ENCODE measurements at places on chromosomes 2 and 18. TPM values are rescaled to one million over a fixed set of nuclear protein-coding genes. Genes with fewer than 3 reads are reported as not detected.
A peak's percentile ranks its signal among the peaks of the same experiment; 100 is the strongest.

DNA sequence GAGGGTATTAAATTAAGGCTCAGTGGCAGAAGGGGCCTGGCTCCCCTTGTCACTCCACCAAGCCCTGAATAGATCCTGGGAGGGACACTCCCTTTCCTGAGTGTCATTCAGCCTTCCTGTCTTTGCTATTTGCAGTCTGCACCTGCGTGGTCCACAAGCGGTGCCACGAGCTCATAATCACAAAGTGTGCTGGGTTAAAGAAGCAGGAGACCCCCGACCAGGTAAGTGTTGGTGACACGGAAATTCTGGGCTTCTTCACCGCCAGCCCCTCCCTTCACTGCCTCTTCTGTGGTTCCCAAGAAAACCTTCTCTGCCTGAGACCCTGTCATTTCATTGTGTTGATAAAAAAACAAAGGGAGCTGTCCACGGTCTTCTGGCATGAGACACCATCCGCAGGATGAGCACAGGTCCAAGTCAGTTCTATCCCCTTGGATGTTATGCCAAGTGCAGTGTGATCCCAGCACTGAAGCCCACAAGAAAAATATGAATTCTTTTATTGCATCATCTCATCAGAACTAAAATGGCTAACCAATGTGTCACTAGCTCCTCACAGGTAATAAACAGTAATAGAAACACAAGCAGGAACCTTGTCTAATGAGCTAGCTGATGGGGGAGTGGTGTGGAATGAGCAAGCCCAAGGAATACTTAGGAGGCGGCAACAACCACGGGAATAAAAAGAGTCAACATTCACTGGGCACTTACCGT, 316.9 kb upstream of the EPAS1 start:
- DNase-seq, result peak; percentile 34
- no peak overlapping the region for H3K4me3 ChIP-seq
- peaks cover 11% of the 10 kb centered on the region for H3K36me3 ChIP-seq
- H3K27me3 ChIP-seq, result no peaks in the 10 kb centered on the region
- no peak overlapping the region for H3K27ac ChIP-seq

- no peak for DNase-seq
- H3K27ac ChIP-seq, result no peak overlapping the region
- H3K27me3 ChIP-seq, result no peaks in the 10 kb centered on the region
- no peaks in the 10 kb centered on the region for H3K36me3 ChIP-seq
- no peak overlapping the region for H3K4me3 ChIP-seq
- H3K4me1 ChIP-seq, result peaks cover 24% of the 10 kb centered on the region
These were observed 83.1 kb downstream of the MBD5 start for GRCh38 chr2:148103946-148104345.

- no peak overlapping the region for H3K27ac ChIP-seq
- no peaks in the 10 kb centered on the region for H3K36me3 ChIP-seq
- no peak overlapping the region for H3K4me3 ChIP-seq
- H3K27me3 ChIP-seq, result no peaks in the 10 kb centered on the region
These were observed 6.5 kb upstream of the LOXHD1 start for GRCh38 chr18:46663539-46663938.

- H3K27ac ChIP-seq, result no peak overlapping the region
- no peak overlapping the region for H3K4me3 ChIP-seq
- no peaks in the 10 kb centered on the region for H3K27me3 ChIP-seq
- H3K4me1 ChIP-seq, result peaks cover 28% of the 10 kb centered on the region
- H3K36me3 ChIP-seq, result no peaks in the 10 kb centered on the region
These were observed 215.5 kb downstream of the TRIB2 start for GRCh38 chr2:12932192-12932591.

DNA sequence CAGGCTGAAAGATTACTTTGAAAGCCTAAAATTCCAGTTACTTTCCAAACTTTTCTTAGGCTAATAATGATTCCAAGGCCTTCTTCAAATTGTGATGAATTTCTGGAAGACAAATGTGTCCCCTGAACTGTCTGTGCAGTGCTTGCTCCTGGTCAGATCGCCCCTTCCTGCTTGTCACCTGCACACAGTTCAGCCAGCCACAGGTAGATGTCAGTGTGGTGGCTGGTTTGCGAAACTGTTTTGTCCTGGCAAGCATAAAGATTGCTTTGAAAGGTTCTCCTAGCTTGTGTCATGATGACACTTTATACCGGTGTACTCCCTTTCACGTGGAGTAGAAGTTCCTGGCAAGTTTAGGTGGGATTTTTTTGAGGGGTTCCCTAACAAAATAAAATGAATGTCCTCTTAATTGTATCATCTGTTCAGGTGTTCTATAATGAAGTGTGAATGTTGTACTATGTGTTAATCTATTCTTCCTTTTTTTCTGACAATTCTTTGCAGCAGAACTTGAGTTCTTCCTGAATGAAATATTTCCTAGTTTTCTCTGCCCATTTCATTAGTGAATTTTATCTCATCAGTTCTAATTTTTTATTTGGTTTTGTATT, 298.8 kb downstream of the ZNF407 start:
- H3K4me1 ChIP-seq, result peaks cover 29% of the 10 kb centered on the region
- H3K27ac ChIP-seq, result no peak overlapping the region

DNA sequence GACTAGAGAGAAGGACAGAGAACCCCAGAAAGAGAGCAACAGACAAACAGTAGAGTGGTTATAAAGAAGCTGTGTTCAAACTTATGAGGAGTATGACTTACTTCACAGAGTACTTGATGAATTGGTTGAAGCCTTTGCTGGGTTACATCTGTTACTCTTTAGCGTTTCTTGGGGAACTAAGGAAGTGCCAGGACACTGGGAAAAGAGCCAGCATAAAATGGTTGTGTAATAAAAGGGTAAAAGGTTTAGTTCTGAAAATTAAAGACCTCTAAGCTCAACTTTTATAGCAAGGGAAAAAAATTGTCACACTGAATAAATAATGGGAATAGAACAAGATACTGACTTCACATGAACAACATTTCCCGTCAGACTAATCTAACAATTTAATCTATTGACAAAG, 17.0 kb upstream of the STAT4 start:
- H3K27me3 ChIP-seq, result no peaks in the 10 kb centered on the region
- no peaks in the 10 kb centered on the region for H3K36me3 ChIP-seq
- H3K4me3 ChIP-seq, result no peak overlapping the region
- H3K27ac ChIP-seq, result no peak overlapping the region
- DNase-seq, result peak; percentile 67

GRCh38 chr2:232235716-232236115, 142.8 kb upstream of the ALPP start:
- H3K36me3 ChIP-seq, result no peaks in the 10 kb centered on the region
- no peaks in the 10 kb centered on the region for H3K27me3 ChIP-seq
- H3K4me1 ChIP-seq, result peaks cover 14% of the 10 kb centered on the region
- DNase-seq, result no peak

DNA sequence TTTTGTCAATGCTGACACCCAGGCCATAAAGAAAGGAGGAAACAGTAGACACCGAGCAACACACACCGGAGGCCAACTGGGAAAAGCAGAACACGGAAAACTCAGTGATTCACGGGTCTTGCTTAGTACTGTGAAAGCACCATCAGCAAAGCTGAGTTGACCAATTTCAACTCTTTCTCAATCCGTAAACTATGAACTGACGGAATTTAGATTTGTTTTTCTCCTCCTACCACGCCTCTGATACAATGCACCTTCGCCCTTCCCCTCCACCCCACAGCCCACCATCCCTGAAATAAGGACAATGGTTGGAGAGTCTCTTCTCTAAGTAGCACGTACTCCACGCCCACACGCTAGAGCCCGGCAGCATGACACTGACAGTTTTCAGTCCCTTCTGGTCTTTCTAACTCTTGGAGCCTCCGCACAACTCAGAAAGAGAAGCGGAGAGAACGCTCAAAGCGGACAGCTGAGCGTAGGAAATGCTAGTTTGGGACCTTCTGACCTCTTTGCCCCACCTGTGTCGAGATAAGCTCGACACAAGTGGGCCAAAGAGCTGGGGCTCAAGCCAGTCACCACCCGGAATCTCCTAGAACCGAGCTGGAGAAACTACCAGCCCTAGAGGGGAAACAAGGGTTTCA, 669 bp downstream of the LNPK start:
- peak; percentile 73 for DNase-seq
- peak overlapping the region; percentile 86 for H3K27ac ChIP-seq
- H3K4me3 ChIP-seq, result peak overlapping the region; percentile 88
- H3K36me3 ChIP-seq, result no peaks in the 10 kb centered on the region
- no peaks in the 10 kb centered on the region for H3K4me1 ChIP-seq

GRCh38 chr18:32177530-32177929, 12.3 kb upstream of the MEP1B start:
- no peak overlapping the region for H3K4me3 ChIP-seq
- H3K27me3 ChIP-seq, result no peaks in the 10 kb centered on the region
- no peak overlapping the region for H3K27ac ChIP-seq

DNA sequence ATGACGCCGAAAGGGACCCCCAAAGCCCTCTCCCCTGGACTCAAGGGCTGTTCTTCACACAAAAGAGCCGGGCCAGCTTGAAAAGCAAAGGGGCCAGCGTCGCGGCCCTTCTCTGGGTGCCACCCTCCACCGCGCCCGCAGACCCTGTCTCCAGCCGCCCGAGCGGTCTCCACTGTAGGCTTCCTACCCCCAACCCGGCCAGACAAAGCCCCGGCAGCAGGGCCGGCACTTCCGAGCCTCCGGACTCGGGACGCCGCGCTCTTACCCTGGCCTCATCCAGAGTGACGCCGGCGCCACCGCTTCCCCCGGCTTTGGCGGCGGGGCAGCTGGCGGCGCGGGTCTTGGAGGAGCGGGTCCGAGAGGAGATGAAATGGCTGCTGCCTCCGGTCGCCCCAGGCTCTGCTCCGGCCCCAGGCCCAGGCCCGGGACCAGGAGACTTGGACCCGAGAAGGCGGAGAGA, 603 bp downstream of the ATAD2B start:
- DNase-seq, result peak; percentile 70
- peak overlapping the region; percentile 93 for H3K27ac ChIP-seq
- H3K4me1 ChIP-seq, result peaks cover 44% of the 10 kb centered on the region
- peak overlapping the region; percentile 66 for H3K4me3 ChIP-seq
- no peaks in the 10 kb centered on the region for H3K36me3 ChIP-seq

- H3K4me1 ChIP-seq, result peaks cover 33% of the 10 kb centered on the region
- H3K27me3 ChIP-seq, result no peaks in the 10 kb centered on the region
- H3K27ac ChIP-seq, result peak overlapping the region; percentile 25
- no peak for DNase-seq
- H3K4me3 ChIP-seq, result no peak overlapping the region
These were observed 134.5 kb downstream of the PTRHD1 start for GRCh38 chr2:24658531-24659202.

DNA sequence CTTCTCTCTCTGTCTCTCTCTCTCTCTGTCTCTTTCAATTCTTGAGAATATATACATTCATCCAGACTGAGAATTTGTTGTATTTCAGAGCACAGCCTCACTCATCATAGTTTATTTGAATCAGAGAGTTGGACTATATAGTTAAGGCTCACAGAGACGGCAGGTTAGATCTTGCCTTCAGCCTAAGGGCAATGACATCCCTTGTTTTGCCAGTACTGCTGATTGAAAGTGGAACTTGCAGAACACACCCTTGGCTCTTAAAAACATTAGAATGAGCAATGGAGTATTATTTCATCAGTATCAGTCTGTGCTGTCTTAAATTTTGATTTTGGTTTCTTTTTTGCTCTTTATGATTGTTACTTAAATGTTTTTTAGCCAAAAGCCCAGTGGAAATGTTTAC, 62.0 kb upstream of the DSG1 start:
- no peak for DNase-seq
- no peaks in the 10 kb centered on the region for H3K27me3 ChIP-seq
- H3K27ac ChIP-seq, result no peak overlapping the region
- H3K4me3 ChIP-seq, result no peak overlapping the region

DNA sequence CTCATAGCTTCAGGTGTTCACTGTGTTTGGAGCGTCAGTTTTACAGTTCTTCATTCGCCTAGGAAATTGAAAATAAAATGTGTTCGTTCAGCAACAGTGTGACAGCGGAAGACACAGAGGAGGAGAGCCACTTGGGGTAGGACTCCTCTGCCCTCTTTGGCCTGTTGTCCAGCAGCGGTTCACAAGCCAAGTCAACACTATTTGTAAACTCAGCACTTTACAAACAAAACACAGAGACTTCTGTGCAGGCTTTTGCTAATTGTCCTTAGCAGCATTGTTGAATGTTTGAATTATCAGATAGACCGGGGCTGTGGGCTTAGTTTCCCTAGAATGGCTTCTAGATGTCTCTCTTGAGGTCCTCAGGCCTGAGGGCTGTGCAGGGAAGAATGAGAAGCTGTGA, 73.2 kb downstream of the TNFRSF11A start:
- H3K27me3 ChIP-seq, result no peaks in the 10 kb centered on the region
- H3K4me3 ChIP-seq, result no peak overlapping the region
- DNase-seq, result no peak
- H3K27ac ChIP-seq, result no peak overlapping the region
- no peaks in the 10 kb centered on the region for H3K36me3 ChIP-seq

DNA sequence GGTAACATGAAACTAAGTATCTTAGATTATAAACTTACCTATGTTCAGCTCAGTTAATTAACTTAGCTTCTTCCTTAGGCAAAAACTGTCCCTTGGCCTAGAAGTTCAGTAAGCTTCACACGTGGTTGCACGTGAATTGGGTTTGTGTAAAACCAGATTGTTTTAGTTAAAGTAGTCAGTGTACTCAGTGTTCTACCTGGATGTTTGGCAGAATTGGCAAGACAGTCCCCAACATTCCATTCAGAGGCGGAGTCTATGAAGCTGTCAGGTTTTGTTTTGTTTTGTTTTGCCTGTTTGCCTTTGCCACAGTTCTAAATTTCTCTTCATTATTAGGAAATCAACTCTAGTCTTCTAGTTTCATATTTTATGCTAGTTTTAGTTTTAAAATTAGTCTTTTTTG, 105.3 kb upstream of the ZEB2 start:
- no peaks in the 10 kb centered on the region for H3K27me3 ChIP-seq
- no peaks in the 10 kb centered on the region for H3K36me3 ChIP-seq
- no peak overlapping the region for H3K27ac ChIP-seq
- DNase-seq, result no peak

DNA sequence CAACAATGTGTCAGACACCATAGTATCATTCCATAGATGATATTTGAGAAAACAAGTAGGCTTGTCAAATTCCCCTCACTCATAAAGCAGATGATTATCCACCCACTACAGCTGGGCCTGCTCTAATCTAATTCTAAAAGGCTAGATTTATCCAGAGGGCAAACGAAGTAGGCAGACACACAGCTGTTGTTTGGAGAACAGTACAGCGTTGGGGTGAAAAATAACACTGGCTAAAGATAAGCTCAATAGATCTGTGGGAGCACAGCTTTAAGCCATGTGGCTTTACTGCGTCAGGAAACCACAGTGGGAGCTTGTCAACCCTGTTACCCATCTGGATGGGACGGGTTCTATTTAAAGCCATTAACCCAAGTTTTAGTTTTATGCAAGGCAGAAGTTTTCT, 48.9 kb upstream of the COBLL1 start:
- no peak overlapping the region for H3K27ac ChIP-seq
- H3K4me3 ChIP-seq, result no peak overlapping the region
- no peaks in the 10 kb centered on the region for H3K36me3 ChIP-seq
- H3K27me3 ChIP-seq, result no peaks in the 10 kb centered on the region

GRCh38 chr2:69828938-69829255, 563 bp upstream of the GMCL1 start:
- no peaks in the 10 kb centered on the region for H3K27me3 ChIP-seq
- H3K4me1 ChIP-seq, result no peaks in the 10 kb centered on the region
- peak overlapping the region; percentile 89 for H3K4me3 ChIP-seq
- peak overlapping the region; percentile 93 for H3K27ac ChIP-seq
- DNase-seq, result no peak
- no peaks in the 10 kb centered on the region for H3K36me3 ChIP-seq

Gene MLPH
- 21.9 TPM for total RNA-seq

Gene GAREM2
- 4.4 TPM for total RNA-seq

Gene SEMA4F
- total RNA-seq, result 3.9 TPM

Gene GREB1
- 2.5 TPM for total RNA-seq

Gene CCDC85A
- total RNA-seq, result 3.5 TPM

Gene PRKAG3
- not detected for total RNA-seq

Gene CDH7
- total RNA-seq, result not detected

Gene HOXD13
- 33.5 TPM for total RNA-seq

Gene INPP5D
- total RNA-seq, result 10.0 TPM

Gene CD28
- 2.9 TPM for total RNA-seq

Gene NAB1
- total RNA-seq, result 102 TPM

Gene PLGLB2
- total RNA-seq, result 1.9 TPM

Gene NAT8
- total RNA-seq, result not detected

Gene STARD6
- total RNA-seq, result not detected

Gene SCG2
- total RNA-seq, result 16.8 TPM

All from sigmoid colon (tissue), 7 donors.